ENCODE measurements at places on chromosomes 5 and 9.

GRCh38 chr9:18268381-18268780 lies 205.6 kb upstream of the ADAMTSL1 start:
- peak; percentile 80 for DNase-seq

DNA sequence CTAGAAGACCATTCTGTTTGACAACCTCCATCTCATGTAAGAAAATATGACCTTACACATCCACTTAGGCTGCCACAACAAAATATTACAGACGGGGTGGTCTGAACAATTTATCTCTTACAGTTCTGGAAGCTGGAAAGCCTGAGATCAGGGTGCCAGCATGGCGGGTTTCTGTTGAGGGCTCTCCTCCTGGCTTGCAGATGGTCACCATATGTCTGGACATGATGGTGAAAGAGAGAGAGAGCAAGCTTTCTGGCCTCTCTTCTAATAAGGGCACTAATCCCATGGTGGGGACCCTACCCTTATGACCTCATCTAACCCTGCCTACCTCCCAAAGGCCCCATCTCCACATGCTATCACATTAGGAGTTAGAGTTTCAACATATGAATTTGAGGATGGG lies 66.0 kb downstream of the AMBP start:
- no peak for DNase-seq

DNA sequence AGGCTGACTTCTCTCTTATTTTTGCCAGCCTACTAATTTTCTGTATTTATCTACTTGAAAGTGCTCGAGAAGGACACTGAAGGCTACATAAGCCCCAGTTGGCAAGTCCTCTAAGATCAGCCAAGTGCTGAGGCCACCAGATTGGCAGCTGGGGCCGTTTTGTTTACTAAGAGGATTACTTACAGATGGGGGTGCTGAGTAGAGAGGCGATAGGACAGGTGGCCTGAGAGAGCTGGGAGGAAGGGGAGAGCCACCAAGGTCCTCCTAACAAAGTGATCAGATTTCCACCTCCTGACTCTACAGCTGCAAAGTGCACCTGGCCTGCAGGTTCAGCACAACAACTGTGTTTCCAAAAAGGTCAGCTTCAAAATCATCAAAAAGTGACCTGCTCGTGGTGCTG lies 32.9 kb downstream of the FRMD3 start:
- no peak for DNase-seq

GRCh38 chr9:100408546-100409175 lies 18.3 kb upstream of the MSANTD3 start:
- DNase-seq, result no peak

GRCh38 chr5:127011153-127011552 lies 19.2 kb downstream of the MARCHF3 start:
- DNase-seq, result peak; percentile 96

- peak; percentile 70 for DNase-seq
Measured at GRCh38 chr5:142816531-142817430, 46.6 kb downstream of the ARHGAP26 start.

- DNase-seq, result peak; percentile 20
Measured at GRCh38 chr5:154829589-154830218, 20.7 kb downstream of the FAXDC2 start.

- no peak for DNase-seq
Measured at GRCh38 chr5:102625928-102626327, 127.1 kb upstream of the SLCO6A1 start.
